ENCODE measurements at places on chromosomes 3 and 15.

GRCh38 chr3:53140847-53141845 is 10.9 kb upstream of the RFT1 start:
- no peak for DNase-seq

DNA sequence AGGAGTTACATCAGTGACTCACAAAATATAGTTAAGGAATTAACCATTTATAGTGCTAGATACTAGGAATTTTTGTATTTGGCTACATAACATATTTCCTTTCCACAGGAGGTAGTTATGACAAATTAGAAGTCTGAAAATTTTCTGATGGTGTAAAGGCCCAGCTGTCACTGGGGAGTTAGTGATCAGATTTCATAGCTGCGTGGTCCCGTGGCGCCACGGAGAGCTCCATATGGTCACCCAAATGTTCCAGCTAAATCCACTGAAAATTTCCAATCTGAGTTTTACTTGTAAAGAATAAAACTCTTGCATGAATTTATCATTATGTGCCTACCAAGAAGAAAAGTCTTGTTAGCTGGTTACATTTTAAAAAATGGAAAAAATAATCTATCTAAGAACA is 368.9 kb upstream of the PLSCR5 start:
- no peak for DNase-seq

- no peak for DNase-seq
These were observed 64.2 kb upstream of the LMOD3 start for GRCh38 chr3:69186575-69187093.

GRCh38 chr3:115099986-115100571 is 47.0 kb downstream of the ZBTB20 start:
- DNase-seq, result peak; percentile 77

DNA sequence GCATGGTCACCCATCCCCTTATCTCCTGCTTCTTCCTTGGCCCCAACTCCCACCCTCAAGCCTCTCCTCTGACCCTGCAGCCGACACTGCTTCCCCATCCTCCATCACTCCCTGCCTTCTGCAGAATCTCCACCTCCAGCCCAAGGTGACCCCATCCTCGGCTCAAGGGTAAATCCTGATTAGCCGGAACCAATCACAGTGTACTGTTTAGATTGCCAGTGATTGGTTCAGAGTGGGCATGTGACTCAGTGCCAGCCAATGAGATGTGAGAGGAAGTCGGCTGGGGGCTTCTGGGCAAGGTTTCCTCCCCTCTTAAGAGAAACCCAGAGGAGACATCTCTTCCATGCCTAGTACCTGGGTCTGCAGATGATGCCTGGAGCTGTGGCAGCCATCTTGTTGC is 10.3 kb downstream of the CACNA2D2 start:
- DNase-seq, result no peak

GRCh38 chr15:80199366-80199765 is 46.6 kb downstream of the FAH start:
- DNase-seq, result no peak

DNA sequence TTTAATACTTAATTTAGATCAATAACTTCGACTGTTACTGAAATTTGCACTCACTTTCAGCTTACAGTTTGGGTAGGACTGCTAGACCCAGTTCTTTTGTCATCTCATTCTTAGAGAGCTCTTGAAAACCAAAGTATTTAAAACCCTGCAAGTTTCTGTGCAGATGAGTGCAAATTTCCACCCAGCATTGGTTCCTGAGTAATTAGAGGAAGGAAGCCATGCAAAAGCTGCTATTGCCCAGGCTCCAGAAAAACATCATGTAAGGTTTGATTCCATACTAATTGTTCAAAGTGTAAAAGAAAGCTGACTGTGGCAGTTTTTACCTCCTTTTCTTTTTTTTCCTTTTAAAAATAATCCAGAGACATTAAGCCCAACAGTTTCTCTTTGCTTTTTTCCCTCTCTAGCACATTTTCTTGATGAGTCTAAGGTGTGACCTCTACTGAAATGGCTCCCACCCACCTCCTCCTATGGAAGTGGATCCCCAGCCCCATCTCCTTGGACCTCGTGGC is 30.3 kb downstream of the ABHD2 start:
- DNase-seq, result no peak

GRCh38 chr15:83248151-83249029 is 36.1 kb downstream of the BNC1 start:
- DNase-seq, result no peak

- DNase-seq, result no peak
These were observed 19.7 kb downstream of the PLD1 start for GRCh38 chr3:171790574-171790897.
